ENCODE measurements at places on chromosomes 1 and 21.
A peak's percentile ranks its signal among the peaks of the same experiment; 100 is the strongest.

GRCh38 chr1:202068596-202068995, 54.1 kb upstream of the GPR37L1 start:
- no peak for DNase-seq

DNA sequence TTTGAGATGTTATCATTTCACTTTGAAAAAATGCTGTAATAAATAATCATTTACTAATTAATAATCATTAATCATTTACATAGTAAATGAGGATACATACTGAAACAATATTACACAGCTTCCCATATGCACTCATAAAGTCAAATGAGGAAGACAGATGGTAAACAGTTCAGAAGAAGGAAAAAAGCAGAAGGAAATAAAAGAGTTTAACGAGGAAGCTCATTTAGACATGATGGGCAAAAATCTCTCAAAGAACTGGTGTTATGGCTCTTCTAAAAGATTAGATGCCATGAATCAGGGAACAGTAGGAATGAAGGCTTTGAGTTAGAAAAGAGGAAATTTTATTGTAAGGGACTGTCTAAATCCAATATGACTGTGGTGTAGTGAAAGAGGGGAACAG, 347.6 kb downstream of the PTPRC start:
- DNase-seq, result no peak

GRCh38 chr1:192588546-192588945, 13.0 kb downstream of the RGS1 start:
- no peak for DNase-seq

GRCh38 chr1:25906644-25907300, 553 bp upstream of the STMN1 start:
- peak; percentile 52 for DNase-seq

- no peak for DNase-seq
Measured at GRCh38 chr1:217721692-217722091, 90.5 kb downstream of the SPATA17 start.

DNA sequence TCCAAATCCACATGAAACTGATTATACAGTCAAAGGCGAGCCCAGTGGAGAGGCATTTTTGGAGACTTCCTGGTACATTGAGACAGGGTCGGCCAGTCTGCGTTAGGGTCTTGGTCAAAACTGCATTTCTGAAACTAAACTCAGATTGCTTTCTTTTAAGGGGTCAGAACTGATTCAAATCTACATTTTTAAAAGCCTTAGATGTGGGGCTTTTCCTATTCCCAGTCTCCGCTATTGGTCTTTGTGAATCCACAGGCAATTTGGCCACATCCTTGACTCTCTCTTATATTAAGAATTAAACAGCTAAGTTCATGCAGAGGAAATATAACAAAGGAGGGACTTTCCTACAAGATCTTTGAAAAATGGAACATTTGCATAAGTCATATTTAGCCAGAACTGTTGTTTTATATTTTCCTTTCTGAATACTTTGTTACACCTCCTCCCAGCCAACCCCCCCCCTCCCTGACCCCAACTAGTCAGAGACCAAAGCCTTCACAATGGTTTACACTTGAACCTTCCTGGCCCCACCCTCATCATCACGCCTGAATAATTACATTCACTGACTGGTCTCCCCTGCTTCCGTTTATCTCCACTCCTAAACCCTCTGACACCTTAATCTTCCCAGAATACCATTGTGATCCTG, 30.9 kb downstream of the SELL start:
- DNase-seq, result no peak
